ENCODE measurements at places on chromosomes 1 and 21.

DNA sequence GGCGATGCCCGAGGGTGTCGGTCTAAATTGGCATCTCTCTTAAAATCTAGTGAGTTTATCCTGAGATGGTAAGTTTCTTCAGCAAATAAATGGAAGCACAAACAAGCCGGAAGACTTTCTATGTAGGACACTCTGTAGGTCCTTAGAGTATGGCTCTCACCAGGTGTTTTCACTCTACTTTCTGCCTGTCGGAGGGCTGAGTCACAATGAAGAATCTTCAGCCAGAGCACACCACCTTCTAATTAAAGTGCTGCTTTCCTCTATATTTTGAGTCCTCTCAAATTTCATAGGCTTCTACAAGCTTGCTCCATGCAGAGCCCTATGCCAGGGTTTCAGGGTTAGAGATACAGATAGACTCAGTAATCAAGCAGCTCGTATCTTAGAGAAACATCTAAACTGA is 27.1 kb downstream of the KCNK1 start:
- no peak for DNase-seq

DNA sequence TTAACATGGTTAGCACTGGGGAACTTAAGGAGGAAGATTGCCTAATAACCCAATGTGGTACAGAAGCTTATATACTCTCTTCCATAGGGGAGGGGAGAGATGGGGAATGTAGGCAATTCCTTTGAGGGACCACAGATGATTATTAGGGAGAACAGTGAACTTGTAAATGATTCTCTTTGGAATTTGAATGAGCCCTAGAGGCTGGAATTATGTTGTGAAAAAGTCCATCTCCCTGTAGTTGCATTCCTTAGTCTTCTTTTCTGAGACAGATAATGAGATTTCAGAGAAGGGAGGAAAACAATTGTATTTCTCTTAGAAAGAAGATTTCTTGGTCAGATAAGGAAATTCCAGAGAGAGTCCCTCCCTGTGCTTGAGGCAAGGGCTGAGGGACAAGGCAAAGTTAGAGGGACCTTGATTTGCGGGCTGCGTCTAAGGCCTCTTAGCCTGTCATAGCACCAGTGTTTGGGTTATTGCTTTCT is 89.0 kb upstream of the HMCN1 start:
- DNase-seq, result no peak

DNA sequence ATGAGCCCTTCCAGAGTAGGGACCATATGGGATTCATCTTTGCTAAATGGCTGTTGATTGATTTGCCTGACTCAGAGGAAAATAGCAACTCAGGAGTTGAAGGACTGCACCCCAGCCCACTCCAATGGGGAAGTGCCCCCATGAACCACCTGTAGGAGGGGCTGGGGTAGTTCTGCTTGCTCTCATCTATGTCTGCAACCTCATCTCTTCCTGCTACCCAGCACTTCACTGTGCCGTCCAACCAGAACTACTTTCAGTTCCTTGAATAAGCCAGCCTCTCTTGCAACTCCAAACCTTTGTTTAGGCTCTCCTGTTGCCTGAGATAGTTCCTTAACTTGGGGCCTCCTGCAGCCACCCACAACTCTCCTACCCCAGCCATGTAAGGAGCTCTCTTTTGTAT is 26.6 kb downstream of the BEND5 start:
- DNase-seq, result no peak

DNA sequence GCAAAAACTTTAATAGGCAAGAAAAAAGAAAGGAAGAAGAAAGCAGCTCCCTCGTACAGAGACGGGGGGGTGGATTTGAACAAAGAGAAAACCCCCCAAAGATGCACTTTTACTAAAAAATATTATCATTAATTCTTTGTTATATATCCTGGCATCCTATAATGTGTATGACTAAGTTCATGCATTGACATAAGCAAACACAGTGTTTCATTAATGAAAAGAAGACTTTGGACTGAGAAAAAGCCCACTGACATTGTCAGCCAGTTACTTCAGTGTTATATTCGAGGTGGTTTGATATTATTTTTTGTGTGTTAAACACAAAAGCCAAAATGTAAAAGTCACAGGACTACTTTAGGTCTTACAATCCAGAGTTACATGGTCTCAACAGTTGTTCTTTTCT is 110.1 kb upstream of the DPYD start:
- no peak for DNase-seq

DNA sequence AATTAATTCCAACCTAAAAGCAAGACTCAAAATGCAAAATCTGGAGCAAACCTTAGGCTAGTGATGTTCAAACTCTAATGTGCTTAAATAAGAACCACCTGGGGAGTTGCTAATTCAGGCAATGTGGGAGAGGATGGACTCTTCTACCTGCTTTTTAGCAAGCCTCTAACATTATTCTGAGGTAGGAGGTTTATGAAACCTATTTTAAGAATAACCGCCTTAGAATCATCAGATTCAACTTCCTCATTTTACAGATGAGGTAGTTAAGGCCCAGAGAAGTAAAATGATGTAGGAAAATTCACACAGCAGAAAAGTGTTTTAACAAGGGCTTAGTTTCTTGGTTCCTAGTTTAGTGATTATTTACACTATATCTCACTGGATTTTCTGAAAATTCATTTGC is 8.6 kb upstream of the NTNG1 start:
- DNase-seq, result no peak

GRCh38 chr1:89896105-89896942 is 75.5 kb downstream of the LRRC8D start:
- no peak for DNase-seq

DNA sequence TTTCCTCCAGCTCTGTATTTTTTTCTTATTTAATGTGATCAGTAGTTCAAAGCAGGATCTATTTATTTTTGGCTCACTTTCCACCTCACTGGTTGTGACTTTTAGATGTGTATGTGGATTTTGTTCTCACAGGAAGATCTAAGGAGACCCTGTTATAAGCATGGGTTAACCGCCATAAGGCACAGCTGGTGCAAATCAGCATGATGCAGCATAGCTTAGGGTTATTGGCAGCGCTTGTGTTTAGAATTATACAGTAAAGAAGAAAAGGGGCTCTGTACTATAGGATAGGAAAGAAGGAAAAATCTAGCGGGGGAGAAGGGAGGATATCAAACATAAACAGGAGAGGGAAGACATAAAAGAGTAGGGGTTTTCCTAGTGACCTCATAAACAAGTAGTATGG is 26.9 kb upstream of the RGL1 start:
- no peak for DNase-seq

GRCh38 chr1:225577241-225577640 is 75.7 kb downstream of the ENAH start:
- DNase-seq, result no peak
